ENCODE measurements at places on chromosomes 16 and 17. TPM values are rescaled to one million over a fixed set of nuclear protein-coding genes. Genes with fewer than 3 reads are reported as not detected.

The C16orf92 gene
- polyA plus RNA-seq = not detected

The SLC16A5 gene
- 5.9 TPM for polyA plus RNA-seq

DNA sequence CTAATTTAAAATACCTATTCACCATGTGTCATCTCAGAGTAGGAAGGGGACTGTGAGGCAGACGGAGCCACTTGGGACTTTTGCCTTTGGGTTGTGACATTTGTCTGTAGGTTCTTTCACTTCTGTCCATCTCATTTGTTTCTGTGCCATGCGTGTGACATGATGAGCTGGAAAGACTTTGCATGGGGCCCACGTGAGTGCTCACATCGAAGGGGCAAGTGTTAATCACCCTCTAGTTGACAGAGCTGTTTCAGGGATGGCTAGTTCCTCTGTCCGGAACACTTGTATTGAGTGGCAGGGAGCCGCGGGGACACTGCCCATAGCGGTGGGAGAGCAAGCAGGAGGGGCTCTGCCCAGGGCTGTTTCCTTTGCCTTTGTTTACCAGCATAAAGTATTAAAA is 112.0 kb downstream of the RPTOR start:
- DNase-seq = no peak

GRCh38 chr16:72711823-72712222 is 336.1 kb downstream of the ZFHX3 start:
- no peak for DNase-seq

GRCh38 chr16:4365615-4366014 is 6.0 kb upstream of the VASN start:
- DNase-seq = no peak

Measured in IMR-90 (cell line).